ENCODE measurements at places on chromosomes 12 and 14.

- DNase-seq: no peak
Observed at GRCh38 chr12:44317651-44318126, 481.8 kb downstream of the TMEM117 start.

GRCh38 chr14:64692189-64692985, 11.8 kb upstream of the PLEKHG3 start:
- DNase-seq: no peak

GRCh38 chr12:50246873-50247612, 36.3 kb downstream of the LIMA1 start:
- DNase-seq: no peak

DNA sequence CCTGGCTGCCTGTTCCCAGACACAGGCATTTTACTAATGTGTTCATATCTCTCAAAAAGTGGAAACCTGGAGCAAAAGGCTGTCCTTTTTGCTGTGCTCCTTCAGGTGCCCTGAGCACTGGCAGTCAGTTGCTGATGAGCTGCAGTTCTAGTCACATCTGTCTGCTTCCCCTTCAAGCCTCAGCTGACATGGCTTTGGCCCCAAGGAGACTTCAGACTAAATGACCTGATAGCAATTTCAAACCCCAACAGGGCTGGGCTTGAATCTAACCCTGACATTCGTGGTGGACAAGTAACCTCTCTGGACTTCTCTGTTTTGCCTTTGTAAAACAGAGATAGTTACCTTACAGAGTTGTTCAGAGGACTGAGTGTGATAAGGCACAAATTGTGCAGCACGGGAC, 5.7 kb downstream of the SERPINA9 start:
- DNase-seq: no peak

GRCh38 chr12:25377469-25378177, 126.9 kb upstream of the KRAS start:
- DNase-seq: no peak

GRCh38 chr14:68894802-68895703, 84.0 kb downstream of the ACTN1 start:
- no peak for DNase-seq

DNA sequence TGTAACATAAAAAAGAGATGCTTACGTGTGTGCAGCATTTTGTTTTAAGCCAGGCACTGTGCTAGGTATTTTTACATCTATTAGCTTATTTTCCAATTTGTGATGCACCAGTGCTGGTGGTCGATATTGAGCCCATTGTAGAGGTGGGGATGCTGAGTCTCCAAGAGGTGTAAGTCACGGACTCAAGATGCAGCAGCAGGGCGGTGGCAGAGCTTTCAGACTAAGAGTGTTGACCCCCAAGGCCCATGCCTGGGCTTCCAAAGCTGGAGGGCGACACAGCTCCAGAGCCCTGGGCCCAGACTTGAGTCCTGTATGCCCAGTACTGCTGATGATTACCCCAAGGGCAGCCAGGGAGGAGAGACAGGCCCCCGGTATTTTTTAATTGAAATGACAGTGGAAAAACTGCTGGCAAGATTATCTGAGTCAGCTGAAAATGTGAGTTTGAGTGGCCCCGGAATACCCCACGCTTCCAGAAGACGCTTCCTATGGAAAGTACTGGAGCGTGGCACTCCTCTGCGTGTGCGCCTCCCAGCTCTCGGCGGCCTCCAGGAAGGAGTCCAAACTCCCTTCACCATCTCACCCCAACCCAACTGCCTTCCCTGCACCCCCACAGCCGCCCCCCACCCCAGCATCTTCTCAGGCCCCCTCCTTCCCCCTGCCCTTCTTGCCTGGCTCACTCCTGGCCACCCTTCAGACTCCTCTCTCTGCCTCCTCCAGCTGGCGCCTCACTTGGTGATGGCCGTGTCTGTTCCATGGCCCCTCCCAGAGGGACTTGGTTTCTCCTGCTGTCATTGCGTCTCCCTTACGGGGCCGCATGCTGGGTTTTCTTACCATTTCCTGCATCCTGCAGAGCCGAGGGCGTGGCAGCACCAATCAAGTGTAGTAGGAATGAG, 40.7 kb downstream of the ELK3 start:
- peak; percentile 79 for DNase-seq

GRCh38 chr12:126506426-126507182, 1441.4 kb downstream of the AACS start:
- DNase-seq: no peak

- DNase-seq: no peak
Observed at GRCh38 chr14:96792003-96792402, 5.2 kb upstream of the VRK1 start.

DNA sequence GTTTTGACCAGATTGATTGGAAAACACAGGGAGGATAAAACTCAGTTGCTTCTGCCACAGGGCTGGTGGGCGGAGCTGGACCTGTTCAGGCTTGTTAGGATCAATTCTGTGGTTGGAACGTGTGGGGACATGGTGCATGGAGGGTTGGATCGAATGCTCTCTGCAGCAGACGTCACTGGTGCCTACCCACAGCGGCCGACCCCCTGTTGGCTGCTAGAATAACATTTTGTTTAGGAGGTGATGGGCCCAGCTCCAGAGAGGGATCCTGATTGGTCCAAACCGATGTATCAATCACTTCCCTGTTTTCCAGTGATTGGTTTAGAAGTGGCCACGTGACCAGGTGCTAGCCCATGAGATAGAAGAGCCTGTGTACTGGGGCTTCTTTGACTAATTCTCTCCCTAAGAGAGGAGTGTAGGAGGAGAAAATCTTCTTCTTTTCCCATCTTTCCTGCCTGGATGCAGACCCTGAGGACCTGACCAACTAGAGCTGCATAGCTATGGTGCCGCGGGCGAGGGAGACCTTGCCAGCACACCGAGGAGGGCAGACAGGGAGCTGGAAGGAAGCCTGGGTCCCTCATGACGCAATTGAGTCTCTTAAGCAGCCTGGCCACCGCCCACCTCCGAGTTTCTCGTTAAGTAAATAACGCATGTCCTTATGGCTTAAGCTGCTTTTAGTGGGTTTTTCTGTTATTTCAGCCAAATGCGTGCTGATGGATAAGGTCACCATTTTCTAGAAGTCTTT, 163.5 kb downstream of the AACS start:
- DNase-seq: no peak

GRCh38 chr12:120468325-120468820, 1.2 kb downstream of the SRSF9 start:
- DNase-seq: no peak

DNA sequence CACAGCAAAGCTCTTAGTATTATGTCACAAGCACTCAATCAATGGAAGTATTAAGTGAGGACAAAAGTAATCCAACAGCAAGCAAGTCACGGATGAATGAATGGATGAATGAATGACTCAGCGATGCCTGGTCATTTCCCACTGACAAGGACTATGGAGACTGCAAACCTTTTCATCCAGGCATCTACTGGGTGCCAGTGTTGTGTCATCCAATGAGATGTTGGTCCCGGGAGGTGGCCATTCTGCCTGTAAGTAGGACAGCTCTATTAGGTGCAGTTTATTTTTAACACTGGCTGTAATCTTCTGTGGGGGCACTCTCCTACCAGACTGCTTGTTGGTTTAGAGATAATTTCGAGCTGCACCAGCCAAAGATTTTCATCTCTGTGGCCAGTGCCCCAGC, 39.4 kb downstream of the STAB2 start:
- peak; percentile 96 for DNase-seq

- no peak for DNase-seq
Observed at GRCh38 chr14:104321802-104322130, 183.4 kb downstream of the KIF26A start.

GRCh38 chr12:14664434-14665023, 31.9 kb downstream of the GUCY2C start:
- no peak for DNase-seq

DNA sequence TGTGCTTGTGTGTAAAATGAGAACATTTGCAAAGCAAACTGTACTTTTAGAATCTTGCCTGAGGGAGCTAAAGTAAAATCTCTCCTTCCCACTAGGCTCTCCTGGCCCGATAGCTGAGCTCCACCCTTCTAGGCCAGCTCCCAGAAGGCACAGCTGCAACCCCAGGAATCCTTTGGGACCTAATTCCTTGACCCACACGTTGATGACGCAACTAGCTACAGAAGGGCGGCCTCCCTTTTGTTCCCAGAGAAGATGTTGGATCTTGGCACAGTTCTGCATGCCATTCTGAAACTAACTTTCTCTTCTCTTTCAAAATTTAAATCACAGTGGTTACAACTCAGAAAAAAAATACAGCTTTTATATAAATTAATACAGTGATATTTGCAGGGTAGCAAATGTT, 268.1 kb downstream of the EGLN3 start:
- no peak for DNase-seq

Measured in posterior cingulate gyrus (tissue), 11 donors.